ENCODE measurements at places on chromosomes 11 and 22.

GRCh38 chr22:50705219-50705691, 32.6 kb downstream of the SHANK3 start:
- DNase-seq: no peak

DNA sequence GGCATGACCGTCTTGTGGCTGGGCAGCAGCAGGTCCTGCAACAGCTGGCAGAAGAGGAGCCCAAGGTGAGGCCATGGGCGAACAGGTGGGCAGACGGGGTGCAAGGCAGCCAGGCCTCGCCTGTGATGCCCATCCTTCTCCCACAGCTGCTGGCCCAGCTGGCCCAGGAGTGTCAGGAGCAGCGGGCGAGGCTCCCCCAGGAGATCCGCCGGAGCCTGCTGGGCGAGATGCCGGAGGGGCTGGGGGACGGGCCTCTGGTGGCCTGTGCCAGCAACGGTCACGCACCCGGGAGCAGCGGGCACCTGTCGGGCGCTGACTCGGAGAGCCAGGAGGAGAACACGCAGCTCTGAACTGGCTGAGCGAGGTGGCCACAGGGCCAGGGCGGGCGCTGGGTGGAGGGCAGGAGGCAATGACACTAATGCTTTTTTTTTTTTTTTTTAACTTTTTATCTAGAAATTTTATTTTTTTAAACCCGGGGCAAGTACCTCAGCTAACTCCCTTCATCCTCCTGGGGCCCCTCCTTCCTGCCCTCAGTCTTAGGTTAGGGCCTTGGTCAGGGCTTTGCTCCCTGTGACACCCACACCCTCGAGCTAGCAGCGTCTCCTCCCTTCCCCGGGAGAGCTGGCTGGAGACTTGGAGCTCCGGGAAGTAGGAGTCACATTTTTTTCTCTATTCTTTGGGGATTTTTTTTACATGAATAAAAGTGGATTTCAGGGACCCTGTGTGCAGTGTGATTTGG, 16.0 kb downstream of the PLCB3 start:
- no peak for DNase-seq

DNA sequence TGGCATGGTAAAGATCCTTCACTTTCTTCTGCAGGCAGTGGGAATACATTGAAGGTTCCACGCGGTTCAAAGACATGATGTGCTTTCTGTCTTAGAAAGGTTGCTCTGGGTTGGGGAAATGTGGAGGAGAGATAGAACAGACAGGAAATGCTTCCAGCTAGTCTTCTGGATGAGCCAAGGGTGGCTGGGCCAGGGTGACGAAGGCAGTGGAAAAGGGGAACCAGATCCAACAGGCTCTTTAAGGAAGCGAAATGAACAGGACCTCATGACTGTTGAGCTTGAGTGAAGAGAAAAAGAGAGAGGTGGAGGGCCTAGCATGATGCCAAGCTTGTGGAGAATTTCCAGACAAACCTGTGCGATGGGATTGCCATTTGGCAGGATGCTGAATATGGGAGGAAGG, 56.4 kb upstream of the LMO1 start:
- no peak for DNase-seq

GRCh38 chr11:118136801-118137200, 15.8 kb downstream of the SCN4B start:
- no peak for DNase-seq

- DNase-seq: no peak
Measured at GRCh38 chr22:44847892-44848291, 95.5 kb downstream of the ARHGAP8 start.

- no peak for DNase-seq
Measured at GRCh38 chr11:61541598-61541997, 33.0 kb downstream of the LRRC10B start.

DNA sequence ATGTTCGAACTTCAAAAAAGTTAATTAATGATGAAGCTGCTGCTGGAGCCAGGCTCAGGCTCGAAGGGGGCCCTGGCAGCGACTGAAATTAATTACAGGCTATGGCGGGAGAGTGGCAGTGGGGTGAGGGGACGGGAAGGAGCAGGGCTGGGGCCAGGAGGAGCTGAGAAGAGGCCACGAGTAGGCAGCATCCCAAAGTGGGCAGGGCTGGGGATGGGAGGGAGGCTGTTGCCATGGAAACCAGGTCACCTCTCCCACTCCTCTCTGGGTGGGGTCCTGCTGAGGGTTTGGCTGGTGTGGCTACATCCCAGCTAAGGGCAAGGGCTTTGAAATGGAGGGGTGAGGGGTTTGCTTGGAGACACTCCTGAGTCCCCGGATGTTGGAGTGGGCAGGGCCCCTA, 23.9 kb downstream of the CACNA1I start:
- DNase-seq: no peak

DNA sequence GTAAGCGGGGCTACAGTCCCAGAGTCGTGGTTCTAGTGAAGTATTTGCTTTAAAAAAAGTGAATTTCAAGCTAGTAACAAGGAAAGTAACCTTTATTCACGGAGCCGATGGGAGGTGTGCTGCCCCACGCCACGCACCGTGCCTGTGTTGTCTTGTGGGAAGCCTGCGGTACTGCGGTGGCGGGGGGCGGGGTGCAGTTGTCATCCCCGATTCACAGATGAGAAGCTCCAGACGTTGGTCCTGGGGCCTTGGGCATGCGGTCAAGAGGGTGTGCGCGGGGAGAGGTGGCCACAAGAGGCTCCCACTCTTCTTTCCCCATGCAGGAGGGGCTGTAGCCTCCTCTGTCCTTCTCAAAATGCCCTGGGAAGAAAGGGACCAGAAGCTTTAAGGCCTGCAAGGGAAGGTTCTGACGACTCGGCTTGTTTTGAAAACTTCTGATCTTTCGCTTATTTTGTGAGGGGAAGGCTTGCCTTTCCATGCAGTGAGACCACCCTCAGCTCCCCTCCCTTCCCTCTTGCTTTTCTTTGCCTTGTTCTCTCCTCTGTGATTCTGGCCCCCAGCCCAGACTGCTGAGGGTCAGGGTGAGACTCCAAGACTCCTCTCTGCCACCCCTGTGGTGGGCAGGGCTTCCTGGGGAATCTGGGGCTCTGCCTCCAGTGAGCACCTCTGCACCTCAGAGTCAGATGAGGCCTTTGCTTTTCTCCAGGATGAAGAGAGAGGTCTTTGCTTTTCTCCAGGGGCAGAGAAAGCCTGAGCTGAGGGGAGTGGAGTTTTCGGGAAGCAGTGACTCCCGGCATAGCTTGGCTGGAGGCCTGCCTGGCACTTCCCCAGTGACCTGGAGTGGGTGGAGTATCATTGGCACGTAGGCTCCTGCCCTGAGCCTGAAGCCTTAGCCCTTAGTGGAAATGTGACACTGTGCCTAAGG, 6.2 kb downstream of the GLB1L3 start:
- DNase-seq: no peak

GRCh38 chr11:37504921-37505320, 906.9 kb upstream of the RAG2 start:
- no peak for DNase-seq

DNA sequence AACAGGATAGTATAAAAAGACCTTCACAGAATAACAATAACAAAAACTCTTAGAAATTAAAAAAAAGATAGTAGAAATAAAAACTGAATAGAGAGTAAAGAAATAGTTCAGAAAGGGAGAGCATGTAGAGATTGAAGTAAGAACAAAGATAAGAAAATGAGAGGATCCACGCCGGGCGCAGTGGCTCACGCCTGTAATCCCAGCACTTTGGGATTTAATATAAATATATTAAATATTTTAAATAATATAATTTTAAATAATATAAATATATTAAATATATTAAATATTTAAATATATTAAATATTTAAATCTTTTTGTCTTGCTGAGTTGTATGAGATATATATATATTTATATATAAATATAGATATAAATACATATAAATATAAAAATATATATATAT, 11.0 kb downstream of the APOA4 start:
- DNase-seq: no peak

DNA sequence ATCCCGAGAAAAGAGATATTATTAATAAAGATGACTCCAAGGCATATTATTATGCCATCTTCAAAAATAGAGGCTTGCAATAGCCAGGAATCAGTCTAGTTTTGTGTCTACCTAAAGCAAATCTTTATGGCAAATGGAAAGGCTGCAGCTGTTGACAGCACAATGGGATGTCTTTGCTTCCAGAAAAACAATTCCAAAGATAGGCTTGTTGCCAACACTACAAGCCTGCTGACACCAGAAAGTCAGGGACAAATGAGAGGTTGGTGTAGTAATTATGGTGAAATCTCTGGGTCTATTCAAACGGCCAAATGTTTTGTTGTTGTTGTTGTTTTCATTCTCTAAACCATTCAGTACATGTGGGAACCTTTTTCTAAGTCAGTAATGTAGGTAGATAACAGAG, 101.8 kb downstream of the LUZP2 start:
- DNase-seq: no peak

DNA sequence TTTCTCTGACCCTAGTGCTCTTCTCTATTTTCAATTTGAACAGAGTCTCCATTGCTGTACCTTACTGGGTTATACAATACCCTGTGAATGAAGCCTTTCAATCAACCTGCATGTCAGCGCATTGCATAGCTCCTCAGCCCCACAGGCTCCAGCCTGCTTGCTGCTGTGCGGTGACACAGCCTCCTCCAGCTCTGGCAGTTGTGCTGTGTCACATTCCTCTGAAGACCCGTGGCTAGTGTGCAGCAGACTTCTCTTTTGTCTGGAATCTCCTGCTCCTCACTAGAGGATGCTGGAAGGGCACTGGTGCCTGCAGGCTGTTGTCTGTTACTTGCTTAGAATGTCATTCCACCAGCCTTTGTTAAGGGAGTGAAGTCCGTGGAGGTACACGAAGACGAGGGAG, 390.1 kb upstream of the B3GAT1 start:
- DNase-seq: no peak

GRCh38 chr11:122036018-122036417, 80.0 kb downstream of the BLID start:
- no peak for DNase-seq

DNA sequence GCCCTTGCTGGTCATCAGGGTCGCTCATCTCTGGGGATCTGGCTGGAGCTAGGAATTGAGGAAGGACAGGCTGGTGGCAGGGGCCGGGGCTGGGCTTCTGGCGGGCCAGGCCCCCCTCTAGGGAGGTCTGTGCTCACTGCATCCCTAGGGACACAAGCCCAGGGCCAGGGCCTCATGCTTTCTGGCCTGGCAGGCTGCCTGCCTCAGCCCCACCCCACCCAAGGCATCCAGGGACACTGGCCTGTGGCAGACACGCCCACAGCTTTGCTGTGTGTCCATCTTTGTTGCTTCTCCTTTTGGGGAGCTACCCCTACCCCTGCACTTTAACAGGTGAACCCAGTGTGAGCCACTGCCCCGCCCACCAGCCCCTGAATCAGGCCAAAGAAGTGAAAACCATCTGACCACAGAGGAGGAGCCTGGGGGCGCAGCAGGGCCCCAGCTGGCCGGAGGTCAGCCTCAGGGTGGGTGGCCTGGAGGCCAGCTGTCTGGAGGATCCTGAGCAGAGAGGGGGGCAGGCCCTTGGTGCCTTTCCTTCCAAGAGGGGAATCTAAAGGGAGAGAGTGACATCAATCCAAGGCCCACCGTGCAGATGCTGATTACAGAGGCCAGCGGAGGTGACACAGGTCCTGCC, 26.8 kb upstream of the CELSR1 start:
- no peak for DNase-seq

- DNase-seq: no peak
Measured at GRCh38 chr11:67517784-67518552, 5.3 kb downstream of the CABP2 start.

GRCh38 chr11:45449036-45449601, 163.0 kb upstream of the SYT13 start:
- DNase-seq: no peak

GRCh38 chr11:133747409-133747808, 97.9 kb downstream of the SPATA19 start:
- DNase-seq: no peak

GRCh38 chr11:111675891-111676290, 73.6 kb downstream of the SIK2 start:
- DNase-seq: no peak

GRCh38 chr11:64112771-64113461, 53.0 kb downstream of the MACROD1 start:
- DNase-seq: no peak

- peak; percentile 81 for DNase-seq
Measured at GRCh38 chr22:44080936-44081861, 57.1 kb downstream of the PARVB start.

- DNase-seq: no peak
Measured at GRCh38 chr11:88158081-88158480, 17.2 kb downstream of the RAB38 start.

- no peak for DNase-seq
Measured at GRCh38 chr11:73229321-73229895, 11.3 kb downstream of the P2RY2 start.

GRCh38 chr22:22196018-22196533, 48.5 kb upstream of the VPREB1 start:
- DNase-seq: no peak

GRCh38 chr11:126101251-126101929, 38.7 kb upstream of the CDON start:
- no peak for DNase-seq

- DNase-seq: no peak
Measured at GRCh38 chr11:15171956-15172355, 57.2 kb downstream of the INSC start.

- no peak for DNase-seq
Measured at GRCh38 chr11:91773090-91773489, 451.5 kb upstream of the FAT3 start.

- DNase-seq: no peak
Measured at GRCh38 chr11:92687724-92688123, 281.7 kb upstream of the MTNR1B start.

- DNase-seq: no peak
Measured at GRCh38 chr11:128696941-128697340, 3.1 kb downstream of the FLI1 start.

DNA sequence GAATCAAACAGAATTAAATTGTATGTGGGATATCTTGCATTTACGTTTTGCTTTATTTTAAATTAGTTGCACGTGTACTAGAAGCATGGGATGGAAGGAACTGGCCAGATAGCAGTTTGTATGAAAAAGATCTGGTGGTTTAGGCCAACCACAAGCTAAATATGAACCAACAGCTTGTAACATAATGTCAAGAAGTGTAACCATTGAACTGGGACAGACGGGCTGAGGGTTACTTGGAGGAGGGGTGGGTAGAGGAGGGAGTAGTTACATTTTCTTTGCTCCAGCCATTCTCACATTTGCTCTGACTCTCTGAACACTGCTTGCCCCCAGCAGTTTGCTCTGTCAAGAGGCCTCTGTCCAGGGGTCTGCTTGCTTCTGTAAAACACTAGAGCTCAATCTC, 31.7 kb upstream of the CXCR5 start:
- DNase-seq: no peak

- no peak for DNase-seq
Measured at GRCh38 chr11:101211407-101211975, 81.9 kb upstream of the PGR start.

GRCh38 chr22:40668611-40669411, 10.5 kb upstream of the MCHR1 start:
- peak; percentile 11 for DNase-seq

- no peak for DNase-seq
Measured at GRCh38 chr22:41888627-41889200, 26.2 kb downstream of the SHISA8 start.

GRCh38 chr11:2534957-2535672, 90.3 kb downstream of the KCNQ1 start:
- no peak for DNase-seq
